ENCODE measurements at places on chromosomes 7 and 10.

DNA sequence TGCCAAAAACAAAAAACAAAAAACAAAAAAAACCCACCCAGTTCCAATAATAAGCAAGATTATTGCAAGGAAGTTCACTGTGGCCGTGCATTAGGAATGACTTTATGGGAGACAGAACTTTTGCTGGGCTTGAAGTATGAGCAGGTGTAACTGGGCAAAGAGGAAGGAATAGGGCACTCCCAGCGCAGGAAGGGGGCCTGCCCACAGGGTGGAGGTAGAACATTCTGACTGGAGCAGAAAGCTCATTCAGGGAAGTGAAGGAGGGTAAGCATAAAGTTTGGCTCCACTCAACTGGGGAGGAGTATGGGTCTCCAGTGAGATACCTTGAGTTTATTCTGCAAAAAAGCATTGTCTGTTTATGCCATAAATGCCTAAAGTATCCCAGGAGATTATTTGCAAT is 42.1 kb upstream of the WIPF3 start:
- no peak for DNase-seq

DNA sequence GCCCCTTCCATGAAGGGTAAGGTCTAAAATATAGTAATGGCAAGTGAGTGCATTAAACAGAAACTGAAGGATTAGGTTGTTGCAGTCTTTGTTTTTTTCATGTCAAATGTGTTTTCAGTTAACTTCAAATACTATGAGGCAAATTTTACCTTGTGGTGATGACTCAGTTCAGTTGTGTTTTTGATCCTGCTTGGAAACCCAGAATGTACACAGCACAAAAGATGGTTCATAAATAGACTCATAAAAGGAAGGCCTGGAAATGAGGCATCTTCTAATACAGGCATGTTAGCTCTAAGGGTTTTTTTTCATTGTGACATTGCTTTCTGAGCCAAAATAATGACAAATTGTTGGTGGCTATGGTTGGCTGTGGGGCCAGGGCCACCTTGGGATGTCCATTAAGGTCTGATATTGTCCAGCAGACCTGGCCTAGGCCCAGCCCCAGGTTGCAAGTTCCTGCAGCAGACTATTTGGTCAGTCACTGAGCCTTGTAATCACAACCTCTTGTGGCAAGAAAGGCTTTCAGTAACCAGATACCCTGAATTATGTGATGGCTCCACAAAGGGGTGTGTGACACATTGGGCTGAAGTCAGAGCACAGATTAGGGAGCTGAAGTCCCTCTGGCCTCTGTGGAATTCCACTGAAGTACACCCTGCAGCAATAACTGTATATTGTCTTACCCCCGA is 69.0 kb upstream of the SAMD8 start:
- peak; percentile 78 for DNase-seq

GRCh38 chr7:83941300-83941699 is 253.3 kb downstream of the SEMA3A start:
- DNase-seq, result no peak

GRCh38 chr10:75166623-75166972 is 44.0 kb upstream of the VDAC2 start:
- no peak for DNase-seq

DNA sequence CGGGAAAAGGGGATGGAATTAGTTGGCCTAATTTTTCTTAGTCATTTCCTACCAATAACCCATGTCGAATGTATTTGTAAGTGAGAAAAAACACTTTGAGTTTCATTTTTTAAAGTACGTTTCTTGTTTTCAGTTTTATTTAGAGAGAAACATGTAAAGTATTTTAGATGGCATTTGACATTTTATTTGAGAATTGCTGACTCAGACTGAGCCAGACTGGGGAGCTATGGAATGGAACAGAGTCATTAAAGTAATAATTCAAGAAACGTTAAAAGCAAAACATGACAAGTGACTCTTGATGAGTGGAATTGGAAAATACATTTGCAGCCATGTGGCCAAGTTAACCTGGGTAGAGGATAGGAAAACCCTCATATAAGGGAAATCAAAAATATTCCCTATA is 286.1 kb upstream of the NPSR1 start:
- peak; percentile 17 for DNase-seq

- DNase-seq, result no peak
Observed at GRCh38 chr7:116111475-116111874, 80.9 kb upstream of the TFEC start.

DNA sequence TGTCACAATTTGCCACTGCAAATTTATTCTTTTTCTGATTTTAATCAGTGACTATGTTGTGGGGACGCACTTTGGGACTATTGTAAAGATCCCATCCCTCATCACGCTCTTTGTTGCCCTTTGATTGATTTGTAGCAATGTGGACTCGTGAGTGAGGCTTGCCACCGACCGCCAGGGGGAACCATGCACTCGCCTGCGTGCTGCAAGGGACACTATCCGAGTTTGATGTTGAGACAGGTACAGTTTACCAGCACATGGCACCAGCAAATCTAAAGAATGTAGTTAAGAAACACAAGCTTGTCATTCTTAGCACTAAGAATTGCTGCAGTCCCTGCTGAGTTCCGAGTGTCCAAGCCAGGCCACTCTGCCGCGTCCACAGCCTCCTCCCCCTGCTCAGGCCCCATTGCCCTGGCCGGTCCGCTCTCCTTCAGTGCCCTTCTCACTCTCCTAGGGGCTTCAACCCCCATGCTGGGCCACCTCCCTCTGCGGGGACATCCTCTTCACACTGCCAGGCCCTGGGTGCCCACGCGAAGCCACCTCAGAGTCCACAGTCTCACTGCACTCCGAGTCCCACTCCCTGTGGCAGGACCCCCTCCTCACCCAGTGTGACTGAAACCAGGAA is 2.0 kb upstream of the SFTPA2 start:
- peak; percentile 23 for DNase-seq
